ENCODE measurements at places on chromosomes 5 and 9.
A peak's percentile ranks its signal among the peaks of the same experiment; 100 is the strongest.

- no peak for DNase-seq
Observed at GRCh38 chr5:33379757-33380156, 61.0 kb upstream of the TARS1 start.

DNA sequence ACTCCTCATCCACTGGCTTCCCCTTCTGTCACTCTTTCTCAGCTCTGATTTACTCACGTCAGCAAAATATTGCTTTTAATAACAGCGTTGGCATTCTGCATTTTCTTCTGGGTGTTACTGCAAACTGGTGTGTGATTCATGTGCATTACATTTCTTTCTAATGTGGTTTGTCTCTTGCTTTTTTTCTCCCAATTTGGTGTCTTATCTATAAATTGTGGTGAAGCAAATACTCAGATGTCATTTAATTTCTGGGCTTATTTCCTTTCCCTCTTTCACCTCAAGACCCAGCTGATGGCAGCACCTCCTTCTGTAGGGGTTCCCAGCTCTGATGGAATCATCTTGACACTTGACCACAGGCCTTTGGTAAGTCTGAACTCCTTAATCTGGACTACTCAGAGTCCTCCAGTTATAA is 180.7 kb upstream of the ZNF618 start:
- DNase-seq, result no peak

GRCh38 chr5:141507387-141508091 is 18.7 kb downstream of the PCDHGC5 start:
- peak; percentile 31 for DNase-seq

DNA sequence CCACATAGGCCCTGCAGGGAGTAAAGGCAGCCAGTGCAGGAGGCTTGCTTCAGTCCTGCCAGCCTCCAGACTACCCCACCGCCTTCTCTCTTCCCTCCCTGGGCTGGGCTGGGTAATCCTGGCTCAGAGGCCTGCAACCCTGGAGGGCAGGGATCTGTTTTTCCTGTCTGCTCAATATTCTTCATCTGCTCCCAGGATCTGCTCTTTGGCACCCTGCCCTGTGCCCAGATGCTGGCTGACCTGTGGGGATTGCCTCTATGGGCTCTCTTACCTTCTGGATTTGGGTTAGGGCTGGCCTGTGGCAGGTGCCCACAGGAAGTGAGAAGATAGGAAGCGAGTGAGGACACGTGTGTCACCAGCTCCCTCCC is 7.3 kb upstream of the ANGPTL2 start:
- DNase-seq, result no peak

DNA sequence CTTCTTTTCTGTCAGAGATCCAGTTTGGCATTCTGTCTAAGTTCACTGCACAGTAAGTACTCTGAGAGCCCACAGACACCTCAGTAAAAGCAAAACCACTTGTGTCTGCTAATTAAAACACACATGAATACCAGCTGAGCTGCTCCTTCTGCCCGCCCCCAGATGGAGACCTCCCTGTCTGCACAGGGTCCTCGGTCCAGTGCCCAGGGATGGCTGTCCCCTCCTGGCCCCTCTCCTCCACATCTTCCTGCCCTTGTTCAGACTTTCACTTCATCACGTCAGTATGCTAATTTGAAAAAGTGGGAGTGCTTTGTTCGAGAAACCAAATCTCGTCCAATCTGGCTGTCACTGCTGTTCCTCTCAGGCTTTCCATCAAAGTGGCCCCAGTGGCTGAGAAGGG is 43.5 kb downstream of the LIX1 start:
- DNase-seq, result no peak

DNA sequence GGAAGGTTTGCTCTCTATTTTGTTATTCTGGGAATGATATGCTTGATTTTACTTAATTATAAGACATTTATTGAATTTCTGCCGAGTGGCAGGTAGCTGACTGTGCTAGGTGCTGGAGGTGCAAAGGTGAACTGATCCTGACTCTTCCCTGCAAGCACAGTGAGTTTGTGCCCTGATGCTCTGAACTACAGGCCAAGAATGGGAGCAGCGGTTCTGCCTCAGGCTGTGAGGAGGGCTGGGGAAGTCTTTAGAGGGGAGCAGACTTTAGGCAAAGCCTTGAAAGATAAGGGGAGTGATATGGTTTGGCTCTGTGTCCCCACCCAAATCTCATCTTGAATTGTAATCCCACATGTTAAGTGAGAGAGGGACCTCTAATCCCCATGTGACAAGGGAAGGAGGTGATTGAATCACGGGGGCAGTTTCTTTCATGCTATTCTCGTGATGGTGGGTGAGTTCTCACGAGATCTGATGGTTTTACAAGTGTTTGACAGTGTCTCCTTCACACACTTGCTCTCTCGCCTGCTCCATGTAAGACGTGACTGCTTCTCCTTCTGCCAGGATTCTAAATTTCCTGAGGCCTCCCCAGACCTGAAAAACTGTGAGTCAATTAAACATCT is 73.1 kb downstream of the NDFIP1 start:
- DNase-seq, result no peak

DNA sequence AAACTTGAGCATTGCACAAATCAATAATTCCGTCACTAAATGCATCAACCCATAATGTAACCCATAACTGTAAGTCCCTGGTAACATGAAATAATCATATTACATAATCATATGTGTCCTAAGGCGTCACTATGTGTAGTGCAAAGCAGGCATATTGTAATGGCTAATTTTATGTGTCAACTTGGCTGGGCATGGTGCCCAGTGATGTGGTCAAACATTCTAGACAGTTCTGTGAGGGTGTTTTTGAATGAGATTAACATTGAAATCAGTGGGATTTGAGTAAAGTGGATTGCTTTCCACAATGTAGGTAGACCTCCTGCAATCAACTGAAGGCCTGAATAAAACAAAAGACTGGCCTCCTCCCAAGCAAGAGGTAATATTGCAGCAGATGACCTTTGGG is 794.4 kb upstream of the ACO1 start:
- DNase-seq, result peak; percentile 10

DNA sequence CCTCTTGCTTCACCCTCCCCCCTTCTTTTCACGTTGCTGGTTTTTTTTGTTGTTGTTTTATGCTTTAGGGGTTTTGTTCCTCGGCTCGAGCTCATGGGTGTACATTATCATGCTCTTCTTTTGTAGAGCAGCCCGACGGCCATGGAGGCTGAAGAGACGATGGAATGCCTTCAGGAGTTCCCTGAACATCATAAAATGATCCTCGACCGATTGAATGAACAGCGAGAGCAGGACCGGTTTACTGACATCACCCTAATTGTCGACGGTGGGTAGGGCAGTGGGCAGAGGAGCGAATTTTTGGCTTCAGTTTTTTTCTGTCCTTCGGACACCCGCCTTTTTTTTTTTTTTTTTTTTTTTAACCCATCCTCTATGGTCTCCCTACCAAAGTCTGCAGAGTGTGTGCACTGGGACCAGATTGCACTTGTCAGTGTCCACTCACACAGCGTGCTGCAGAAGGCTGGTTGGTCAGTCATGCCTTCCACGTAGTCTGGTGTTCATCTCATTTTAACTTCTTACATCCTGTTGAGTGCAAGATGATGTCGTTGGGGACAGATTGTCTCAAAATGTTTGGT is 1.3 kb downstream of the ZNF131 start:
- DNase-seq, result peak; percentile 33

DNA sequence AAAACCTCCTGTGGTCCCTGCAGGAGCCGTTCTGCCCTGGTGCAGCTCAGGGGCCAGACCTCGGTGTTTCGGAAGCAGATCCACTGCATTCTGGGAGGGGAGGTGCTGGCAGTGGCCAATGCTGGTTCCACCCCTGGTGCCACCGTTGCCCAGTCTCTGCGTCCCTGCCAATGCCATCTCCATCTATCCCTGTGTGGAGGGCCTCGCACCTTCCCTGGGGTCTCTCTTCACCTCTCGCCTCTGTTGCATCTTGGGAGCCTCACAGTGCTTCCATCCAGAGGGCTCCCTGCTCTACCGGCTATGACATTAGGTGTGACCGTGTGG is 15.3 kb downstream of the NCS1 start:
- DNase-seq, result no peak

DNA sequence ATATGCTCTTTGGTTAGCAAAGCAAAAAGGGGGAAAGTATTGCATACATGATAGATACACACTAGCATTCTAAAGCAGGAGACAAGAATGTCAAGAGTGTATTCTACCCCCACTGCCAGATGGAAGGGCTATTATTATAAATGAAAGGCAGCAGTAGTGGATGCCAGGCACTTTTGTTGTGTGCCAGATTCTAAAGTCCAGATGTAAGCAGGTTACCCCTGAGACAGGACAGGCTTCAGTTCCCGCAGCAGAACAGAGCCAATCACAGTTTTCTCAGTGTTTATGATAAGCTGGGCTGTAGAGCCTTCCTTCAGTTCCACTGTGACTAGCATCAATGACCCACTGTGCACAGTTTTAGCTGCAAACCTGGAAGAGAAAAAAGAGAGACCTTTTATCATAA is 226.6 kb upstream of the TBCA start:
- DNase-seq, result no peak

DNA sequence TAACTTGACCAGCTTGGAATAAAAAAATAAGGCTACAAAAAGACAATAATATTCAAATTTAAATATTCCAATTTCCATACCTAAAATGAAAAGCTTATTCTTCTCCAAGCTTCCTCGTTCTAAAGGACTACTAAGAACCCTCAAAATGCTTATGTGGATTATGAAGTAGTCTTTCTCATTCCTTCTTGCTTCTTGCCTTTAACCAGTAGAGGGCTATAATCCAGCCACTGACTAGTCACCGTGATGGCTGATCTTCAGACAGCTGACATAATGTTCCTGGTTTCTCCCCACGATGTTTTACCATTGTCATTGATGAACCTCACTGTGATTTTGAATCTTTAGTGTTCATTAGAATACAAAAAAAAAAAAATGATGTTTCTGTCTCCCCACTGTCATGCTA is 515.3 kb downstream of the TLE1 start:
- DNase-seq, result no peak

DNA sequence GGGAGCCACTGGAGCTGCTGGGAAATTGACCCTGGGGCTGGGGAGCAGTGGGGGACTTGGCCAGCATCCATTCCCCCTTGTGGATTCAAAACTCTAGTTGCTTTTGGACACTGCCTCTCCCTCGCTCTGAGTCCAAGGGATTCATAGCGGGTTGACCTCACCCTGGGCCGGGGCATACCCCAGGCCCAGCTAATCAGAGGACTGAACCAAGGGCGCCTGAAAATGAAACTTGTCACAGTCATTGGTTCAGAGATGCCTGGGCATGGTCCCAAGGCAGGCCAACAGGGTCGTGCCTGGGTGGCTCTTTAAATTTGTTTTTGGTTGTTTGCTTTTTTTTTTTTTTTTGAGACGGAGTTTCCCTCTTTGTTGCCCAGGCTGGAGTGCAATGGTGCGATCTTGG is 22.6 kb downstream of the STK10 start:
- DNase-seq, result no peak

DNA sequence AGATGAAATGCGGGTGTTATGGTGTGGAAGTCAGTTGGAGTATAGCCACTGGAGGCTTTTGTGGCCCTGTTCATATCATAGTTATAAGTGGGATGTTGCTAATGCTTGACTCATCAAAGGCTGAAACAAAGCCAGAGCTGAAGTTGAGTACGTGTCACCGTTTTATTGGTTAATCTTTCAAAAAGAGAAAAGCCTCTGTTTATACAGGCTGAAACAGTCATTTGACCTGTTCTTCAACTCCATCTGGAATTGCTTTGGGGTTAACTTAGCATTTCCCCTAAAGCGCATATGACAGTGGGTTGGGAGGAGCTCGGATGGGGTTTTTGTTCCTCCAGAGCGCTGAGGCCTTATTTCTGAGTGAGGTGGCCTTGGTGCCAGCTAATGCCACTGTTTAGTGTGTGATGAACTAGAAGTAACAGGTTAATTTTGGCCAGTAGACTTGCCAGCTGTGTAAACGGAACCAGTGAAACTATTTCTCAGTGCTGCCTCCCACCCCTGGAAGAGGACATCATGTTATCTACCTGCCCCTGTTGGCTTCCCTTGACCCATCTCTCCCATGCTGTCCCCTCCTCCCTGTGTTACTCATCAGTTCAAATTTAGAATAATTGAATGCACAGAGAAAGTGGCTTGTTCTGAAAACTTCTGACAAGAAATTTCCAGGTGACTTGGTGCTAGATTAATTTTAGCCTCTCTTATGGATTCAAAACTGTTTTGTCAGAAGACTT is 34.2 kb downstream of the MTAP start:
- no peak for DNase-seq

GRCh38 chr9:129109537-129109903 is 1.1 kb downstream of the CRAT start:
- DNase-seq, result no peak

- DNase-seq, result no peak
Observed at GRCh38 chr5:112697833-112698232, 39.9 kb upstream of the APC start.

DNA sequence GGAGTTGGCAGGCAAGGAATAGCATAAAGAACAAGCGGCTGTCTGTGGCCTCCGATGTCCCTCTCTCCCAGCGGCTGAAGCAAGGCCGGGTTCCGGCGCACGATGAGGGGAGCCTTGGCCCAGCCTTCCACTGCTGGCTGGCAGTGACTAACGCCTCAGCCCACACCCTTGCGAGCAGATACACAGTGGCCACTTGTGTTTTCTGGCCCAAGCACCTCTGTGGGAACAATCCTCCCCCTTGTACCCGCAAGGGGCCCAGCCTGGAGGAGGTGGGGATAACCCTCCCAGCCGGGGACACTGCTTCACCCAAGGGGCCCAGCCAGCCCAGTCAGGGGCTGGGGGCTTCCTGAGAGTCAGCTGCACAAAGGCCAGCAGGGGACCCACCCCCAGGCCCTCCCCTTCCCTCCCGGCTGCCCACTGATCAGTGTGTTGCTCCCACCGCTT is 23.2 kb downstream of the STK10 start:
- no peak for DNase-seq

GRCh38 chr5:141834331-141834730 is 43.9 kb downstream of the PCDH1 start:
- DNase-seq, result no peak

- peak; percentile 46 for DNase-seq
Observed at GRCh38 chr5:78537821-78538220, 110.8 kb downstream of the LHFPL2 start.

- no peak for DNase-seq
Observed at GRCh38 chr5:131209506-131210150, 38.9 kb downstream of the LYRM7 start.

- no peak for DNase-seq
Observed at GRCh38 chr5:115132465-115132864, 37.2 kb downstream of the TRIM36 start.

DNA sequence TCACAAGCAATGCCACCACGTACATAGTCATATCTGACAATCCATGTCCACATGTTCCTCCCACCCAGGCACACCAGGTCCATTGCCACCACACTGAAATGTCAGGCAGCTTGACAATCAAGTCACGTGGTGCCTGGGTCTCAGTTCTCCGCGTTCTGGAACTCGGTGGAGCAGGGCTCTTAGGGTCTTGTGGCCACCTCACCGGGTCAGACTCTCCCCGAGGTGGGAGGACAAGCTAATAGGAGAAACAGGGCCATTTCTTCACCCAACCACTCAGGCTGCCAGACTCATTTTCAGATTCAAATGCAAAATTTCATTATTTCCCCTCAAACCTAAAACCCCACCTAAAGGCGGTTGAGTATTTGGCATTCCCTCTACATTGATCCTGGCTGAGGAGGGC is 200.5 kb upstream of the GAS1 start:
- DNase-seq, result no peak

GRCh38 chr9:2879803-2880202 is 35.9 kb upstream of the PUM3 start:
- no peak for DNase-seq

GRCh38 chr5:178323961-178324360 is 91.4 kb upstream of the PHYKPL start:
- no peak for DNase-seq
